Body of pancreas (tissue), 4 donors: ENCODE measurements at places on chromosomes 3 and 15. TPM values are rescaled to one million over a fixed set of nuclear protein-coding genes. Genes with fewer than 3 reads are reported as not detected.

DNA sequence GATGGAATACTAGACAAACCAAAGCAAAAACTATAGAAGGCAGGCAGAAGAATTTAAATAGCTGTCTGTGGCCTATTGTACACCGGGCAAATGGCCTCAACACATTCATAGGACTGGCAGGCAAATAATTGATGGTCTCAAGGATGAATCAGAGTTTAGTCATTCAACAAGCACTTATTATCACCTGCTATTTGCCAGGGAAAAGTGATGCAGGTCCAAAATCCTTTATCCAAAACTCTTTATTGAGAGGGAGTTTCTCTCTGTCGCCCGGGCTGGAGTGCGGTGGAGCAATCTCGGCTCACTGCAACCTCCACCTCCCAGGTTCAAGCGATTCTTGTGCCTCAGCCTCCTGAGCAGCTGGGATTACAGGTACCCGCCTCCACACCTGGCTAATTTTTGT, 2.3 kb downstream of the EIF2AK4 start:
- H3K27ac ChIP-seq: no peak overlapping the region
- H3K4me3 ChIP-seq: no peak overlapping the region
- H3K27me3 ChIP-seq: no peaks in the 10 kb centered on the region
- peaks cover 17% of the 10 kb centered on the region for H3K4me1 ChIP-seq
- no peak for DNase-seq

DNA sequence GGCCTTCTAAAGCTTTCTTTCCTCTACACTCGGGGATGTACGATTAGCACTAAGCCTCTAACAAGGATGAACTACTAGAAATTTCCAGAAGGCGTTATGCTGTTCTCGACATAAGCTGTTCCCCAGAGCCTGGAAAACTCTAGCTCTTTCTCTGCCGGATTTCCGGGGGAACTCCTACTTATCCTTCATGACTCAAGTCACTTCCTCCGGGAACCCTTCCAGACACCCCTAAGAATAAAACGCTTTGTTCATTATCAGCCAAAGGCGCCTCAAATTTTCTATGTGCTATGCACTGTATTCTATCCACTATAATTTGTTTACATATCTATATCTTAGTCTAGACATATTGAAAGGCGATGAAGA, 455 bp upstream of the SNAP23 start:
- no peaks in the 10 kb centered on the region for H3K27me3 ChIP-seq
- peak; percentile 78 for DNase-seq
- peak overlapping the region; percentile 1 for H3K4me3 ChIP-seq
- H3K4me1 ChIP-seq: peaks cover 34% of the 10 kb centered on the region

DNA sequence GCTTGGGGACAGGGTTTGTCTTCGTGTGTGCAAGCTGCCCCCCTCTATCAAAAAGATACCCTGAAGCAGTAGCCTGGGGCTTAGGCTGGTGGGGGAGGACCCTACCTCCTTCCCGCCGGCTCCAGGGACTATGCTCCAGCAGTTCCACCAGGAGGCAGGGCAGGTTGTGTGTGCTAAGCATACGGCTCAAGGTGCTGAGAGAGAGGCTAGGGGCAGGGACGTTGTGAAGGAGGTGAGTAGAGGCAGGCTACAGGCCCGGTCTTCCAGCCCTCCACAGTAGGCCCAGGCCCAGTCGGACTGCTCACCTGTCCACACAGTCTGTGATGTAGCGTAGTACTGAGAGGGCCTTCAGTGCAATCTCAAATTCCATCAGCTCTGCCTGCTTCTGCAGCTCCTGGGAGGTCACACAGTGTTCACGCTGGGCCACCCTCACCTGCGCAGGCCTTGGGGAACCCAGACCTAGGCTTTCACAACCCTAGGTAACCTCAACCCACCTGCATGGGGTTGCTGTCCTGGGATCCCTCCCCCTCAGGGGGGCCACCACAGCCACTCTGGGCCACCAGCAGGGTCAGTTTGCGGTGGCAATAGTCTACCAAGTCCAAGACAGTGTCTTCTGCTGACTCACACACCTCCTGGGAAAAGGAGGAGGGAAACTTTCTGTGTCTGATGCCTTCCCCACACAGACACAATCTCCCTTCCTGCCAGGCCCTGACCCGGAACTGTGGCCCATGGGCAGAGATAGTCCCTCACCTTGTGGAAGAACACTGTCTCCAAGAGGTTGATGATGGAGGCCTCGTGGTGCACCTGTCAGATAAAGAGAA, 2.4 kb upstream of the RASSF1 start:
- no peaks in the 10 kb centered on the region for H3K36me3 ChIP-seq
- H3K27ac ChIP-seq: no peak overlapping the region
- H3K27me3 ChIP-seq: no peaks in the 10 kb centered on the region

DNA sequence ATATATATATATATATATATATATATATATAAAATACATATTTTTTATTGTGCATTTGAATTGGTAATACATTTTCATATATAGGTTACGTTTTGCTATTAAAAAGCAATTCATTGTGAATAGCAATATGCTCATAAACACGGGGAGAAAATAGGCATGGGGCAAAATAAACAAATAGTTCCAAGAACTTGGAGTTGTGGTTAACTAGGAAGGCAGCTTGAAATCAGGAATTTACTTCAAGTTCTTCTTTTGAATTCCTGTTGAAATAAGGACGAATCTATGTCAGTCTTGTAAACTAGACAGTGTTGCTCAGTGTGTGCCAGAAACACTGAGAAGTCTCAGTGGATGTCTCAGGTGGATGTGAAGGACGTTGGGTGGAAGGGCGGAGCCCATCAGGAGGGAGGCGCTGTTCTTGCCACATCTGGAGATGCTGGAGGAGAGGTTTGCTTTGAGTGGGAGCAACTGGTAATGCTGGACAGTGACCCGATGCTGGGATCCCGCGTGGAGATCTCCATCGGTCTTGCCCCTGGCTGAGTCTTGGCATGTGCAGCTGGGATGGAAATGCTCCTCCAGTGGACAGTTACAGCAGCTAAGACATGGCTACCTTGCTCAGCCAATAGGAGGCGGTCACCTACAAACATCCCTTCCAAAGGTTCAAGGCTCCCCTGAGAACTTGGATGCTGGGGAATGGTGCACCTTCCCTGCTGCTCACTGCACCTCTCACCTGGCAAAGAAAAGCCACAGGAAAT, 2.5 kb downstream of the IL16 start:
- H3K27ac ChIP-seq: no peak overlapping the region
- no peaks in the 10 kb centered on the region for H3K36me3 ChIP-seq
- H3K4me3 ChIP-seq: no peak overlapping the region
- DNase-seq: no peak
- H3K4me1 ChIP-seq: no peaks in the 10 kb centered on the region
- no peaks in the 10 kb centered on the region for H3K27me3 ChIP-seq

GRCh38 chr3:195177422-195178123, 93.4 kb downstream of the XXYLT1 start:
- H3K36me3 ChIP-seq: no peaks in the 10 kb centered on the region
- DNase-seq: no peak
- H3K27me3 ChIP-seq: no peaks in the 10 kb centered on the region
- H3K4me3 ChIP-seq: no peak overlapping the region

DNA sequence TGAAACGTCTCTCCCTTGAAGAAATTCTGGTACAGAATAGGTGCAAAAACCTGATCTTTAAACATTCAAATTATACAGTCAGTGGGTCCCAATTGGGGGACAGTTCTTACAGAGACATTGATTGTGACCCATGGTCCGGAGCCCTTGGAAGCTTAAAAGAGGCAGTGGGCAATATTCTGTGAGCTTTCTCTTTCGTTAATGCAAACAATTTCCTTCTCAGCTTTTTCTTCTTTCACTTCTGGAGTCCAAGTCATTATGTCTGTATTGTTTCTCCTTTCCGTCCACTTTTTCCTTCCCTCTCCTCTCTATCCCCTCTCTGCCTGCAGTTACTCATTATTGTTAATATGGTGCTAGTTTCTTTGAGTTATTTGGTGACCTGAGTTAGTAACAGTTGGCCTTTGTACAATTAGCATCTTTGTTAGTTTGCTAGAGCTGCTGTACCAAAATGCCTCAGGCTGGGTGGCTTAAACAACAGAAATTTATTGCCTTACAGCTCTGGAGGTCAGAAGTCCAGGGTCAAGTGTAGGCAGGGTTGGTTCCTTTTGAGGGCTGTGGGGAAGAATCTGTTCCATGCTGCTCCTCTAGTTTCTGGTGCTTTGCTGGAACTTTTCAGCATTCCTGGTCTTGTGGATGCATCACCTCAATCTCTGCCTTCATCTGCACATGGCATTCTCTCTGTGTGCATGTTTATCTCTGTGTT, 102.6 kb downstream of the GMPS start:
- no peaks in the 10 kb centered on the region for H3K4me1 ChIP-seq
- no peak for DNase-seq
- no peaks in the 10 kb centered on the region for H3K27me3 ChIP-seq
- H3K27ac ChIP-seq: no peak overlapping the region
- no peaks in the 10 kb centered on the region for H3K36me3 ChIP-seq
- no peak overlapping the region for H3K4me3 ChIP-seq

- DNase-seq: no peak
- peaks cover 11% of the 10 kb centered on the region for H3K4me1 ChIP-seq
- no peak overlapping the region for H3K27ac ChIP-seq
- H3K36me3 ChIP-seq: no peaks in the 10 kb centered on the region
- H3K27me3 ChIP-seq: no peaks in the 10 kb centered on the region
- no peak overlapping the region for H3K4me3 ChIP-seq
Observed at GRCh38 chr3:136546720-136547119, 205.5 kb downstream of the STAG1 start.

DNA sequence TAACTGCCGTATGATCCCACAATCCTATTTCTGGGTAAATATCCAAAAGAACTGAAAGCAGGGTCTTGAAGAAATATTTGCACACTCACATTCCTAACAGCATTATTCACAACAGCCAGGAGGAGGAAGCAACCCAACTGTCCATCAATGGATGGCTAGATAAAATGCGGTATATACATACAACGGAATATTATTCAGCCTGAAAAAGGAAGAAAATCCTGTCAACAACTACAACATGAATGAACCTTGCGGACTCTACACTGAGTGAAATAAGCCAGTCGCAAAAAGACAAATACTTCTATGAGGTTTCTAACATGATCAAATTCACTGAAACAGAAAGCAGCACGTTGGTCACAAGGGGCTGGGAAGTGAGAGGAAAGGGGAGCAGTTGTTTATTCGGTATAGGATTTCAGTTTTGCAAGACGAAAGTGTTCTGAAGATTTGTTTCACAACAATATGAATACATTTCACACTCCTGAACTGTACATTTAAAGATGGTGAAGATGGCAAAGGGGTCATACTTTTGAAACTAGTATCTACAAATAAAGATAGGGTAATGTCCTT, 6.2 kb downstream of the DLG1 start:
- H3K4me3 ChIP-seq: no peak overlapping the region
- no peak for DNase-seq
- H3K36me3 ChIP-seq: no peaks in the 10 kb centered on the region
- H3K4me1 ChIP-seq: peaks cover 14% of the 10 kb centered on the region
- no peaks in the 10 kb centered on the region for H3K27me3 ChIP-seq

DNA sequence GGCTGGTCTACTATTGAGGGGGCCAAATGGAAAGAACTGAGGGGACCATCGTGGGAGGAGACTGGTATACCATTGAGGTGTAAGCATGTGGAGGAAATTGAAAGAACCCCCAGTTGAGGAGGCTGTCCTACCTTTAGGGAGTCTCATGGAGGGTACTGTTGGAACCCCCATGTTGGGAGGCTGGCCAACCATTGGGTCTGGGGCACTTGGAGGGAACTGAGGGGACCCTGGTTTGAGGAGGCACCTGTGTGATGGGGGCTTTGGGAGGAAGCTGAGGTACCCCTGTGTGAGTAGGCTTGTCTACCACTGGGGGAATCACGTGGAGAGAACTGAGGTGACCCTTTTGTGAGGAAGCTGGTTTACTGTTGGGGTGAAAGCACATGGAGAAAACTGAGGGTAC, 157.5 kb downstream of the FBLN2 start:
- DNase-seq: peak; percentile 3
- no peaks in the 10 kb centered on the region for H3K27me3 ChIP-seq
- H3K36me3 ChIP-seq: no peaks in the 10 kb centered on the region
- no peak overlapping the region for H3K4me3 ChIP-seq
- H3K4me1 ChIP-seq: no peaks in the 10 kb centered on the region
- no peak overlapping the region for H3K27ac ChIP-seq

GRCh38 chr15:79740561-79740960, 156.3 kb downstream of the MTHFS start:
- H3K27me3 ChIP-seq: no peaks in the 10 kb centered on the region
- no peaks in the 10 kb centered on the region for H3K4me1 ChIP-seq
- DNase-seq: no peak

DNA sequence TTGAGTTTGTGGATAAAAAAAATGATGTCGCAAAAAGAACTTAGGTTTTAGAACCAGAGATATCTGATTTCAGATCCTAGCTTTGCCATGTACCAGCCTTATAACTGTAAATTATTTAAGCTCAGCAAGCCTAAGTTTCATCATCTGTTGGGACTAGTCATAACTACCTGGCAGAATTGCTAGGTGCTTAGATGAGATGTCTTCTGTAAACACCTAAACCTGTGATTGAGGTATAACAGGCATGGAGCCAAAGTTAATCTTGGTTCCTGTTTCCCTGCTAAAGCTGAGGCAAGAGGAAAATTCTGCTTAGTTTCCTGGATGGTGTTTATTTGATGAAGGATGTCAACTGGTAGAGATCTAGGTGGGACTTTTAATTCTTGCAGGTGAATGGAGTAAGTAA, 331.3 kb upstream of the RBMS3 start:
- H3K36me3 ChIP-seq: no peaks in the 10 kb centered on the region
- H3K27ac ChIP-seq: no peak overlapping the region

DNA sequence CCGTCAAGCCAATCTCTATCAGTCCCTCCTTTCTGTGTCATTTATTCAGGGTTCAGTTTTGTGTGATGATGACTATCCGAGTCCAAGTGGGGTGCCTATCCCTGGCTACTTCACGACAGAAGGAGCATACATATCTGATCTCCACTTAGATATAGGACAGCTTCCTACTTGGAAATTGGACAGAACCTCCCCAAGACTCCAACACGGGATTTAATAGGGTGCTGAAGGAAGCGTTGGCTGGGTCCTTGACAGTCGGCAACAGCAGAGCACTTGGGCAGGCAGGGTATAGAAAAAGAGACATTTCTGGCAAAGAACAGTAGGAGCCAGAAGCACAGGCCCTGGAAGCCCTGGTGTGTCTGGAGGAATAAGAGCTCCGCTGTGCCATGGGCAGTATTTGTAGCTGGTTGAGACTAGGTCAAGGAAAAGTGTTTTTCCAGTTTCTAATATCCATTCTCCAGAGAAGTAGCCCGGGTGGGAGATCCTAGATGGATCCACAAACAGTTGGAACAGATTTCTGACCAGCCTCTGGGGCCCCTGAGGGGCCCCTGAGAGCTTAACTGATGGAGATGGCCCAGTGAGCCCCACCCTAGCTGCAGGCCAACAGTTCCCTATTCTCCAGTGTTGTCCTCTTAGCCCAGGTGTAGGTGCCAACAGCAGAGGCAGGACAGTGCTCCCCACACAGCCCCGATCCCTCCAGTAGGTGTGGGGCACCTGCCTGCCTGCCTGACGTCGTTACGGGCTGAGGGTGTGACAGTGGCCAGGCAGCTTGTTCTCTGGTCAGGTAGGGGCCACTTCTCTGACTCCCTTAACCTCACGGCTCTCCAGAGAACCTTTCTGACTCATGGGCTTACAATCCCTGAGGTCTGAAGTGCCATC, 130.8 kb downstream of the CHCHD6 start:
- no peaks in the 10 kb centered on the region for H3K27me3 ChIP-seq
- H3K4me1 ChIP-seq: no peaks in the 10 kb centered on the region
- no peak overlapping the region for H3K27ac ChIP-seq
- DNase-seq: no peak
- no peaks in the 10 kb centered on the region for H3K36me3 ChIP-seq

The ANKRD34C gene
- 0.33 TPM for total RNA-seq

The ST3GAL6 gene
- 8.0 TPM for total RNA-seq

The ANKUB1 gene
- not detected for total RNA-seq

The CCDC39 gene
- total RNA-seq: 0.26 TPM

The GPX1 gene
- total RNA-seq: 150 TPM

The TNFAIP8L3 gene
- 2.9 TPM for total RNA-seq

The GNAI2 gene
- total RNA-seq: 53.7 TPM

The WDR93 gene
- total RNA-seq: not detected
